ENCODE measurements at places on chromosomes 12 and 14.

DNA sequence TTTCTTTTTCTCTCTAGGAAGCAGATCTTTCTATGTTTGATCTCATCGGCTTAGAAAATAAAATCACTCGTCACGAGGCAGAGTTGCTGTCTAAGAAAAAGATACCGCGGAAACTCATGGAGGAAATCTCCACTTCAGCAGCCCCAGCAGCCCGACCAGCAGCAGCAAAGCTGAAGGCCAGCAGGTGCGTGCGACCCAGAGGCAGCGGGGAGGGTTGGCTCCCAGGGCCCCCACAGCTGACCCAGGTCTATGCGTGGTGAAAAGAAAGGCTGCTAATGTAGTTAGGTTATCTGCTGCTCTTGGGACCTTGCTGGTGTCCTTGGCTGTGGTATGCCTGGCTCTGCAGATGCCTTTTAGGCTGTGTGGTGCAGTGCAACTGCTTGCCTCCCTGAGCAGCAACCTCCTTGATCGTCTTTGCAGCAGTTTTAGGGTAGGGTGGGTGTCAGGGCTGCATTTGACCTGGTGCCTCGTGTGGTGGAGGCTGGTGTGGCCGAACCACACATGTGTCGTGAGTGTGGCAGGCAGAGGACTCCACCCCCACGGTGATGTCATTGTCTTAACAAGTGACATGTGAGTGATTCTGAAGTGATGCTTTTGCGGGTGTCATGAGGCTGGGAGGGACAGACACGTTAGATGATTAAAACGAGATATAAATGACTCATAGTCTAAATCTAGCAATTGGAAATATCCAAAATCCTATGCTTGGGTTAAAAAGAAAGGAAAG lies 68.6 kb downstream of the EP400 start:
- no peak for DNase-seq

DNA sequence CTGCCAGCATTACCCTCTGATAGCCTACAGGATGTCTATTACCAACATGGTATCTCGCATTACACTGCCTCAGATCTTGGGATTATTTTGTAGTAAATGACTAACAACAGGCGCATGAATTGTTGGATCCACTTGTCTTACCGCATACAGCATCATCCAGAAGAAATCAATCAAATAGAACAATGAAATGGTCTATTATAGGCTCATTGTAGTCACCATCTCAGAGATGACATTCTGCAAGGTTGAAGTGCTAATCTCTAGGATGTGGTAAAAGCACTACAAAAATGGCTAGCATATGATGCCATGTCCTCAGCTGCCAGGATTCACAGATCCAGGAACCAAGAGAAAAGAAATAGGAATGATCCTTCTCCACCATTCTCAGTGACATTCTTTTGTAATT lies 52.0 kb downstream of the WASHC3 start:
- no peak for DNase-seq

DNA sequence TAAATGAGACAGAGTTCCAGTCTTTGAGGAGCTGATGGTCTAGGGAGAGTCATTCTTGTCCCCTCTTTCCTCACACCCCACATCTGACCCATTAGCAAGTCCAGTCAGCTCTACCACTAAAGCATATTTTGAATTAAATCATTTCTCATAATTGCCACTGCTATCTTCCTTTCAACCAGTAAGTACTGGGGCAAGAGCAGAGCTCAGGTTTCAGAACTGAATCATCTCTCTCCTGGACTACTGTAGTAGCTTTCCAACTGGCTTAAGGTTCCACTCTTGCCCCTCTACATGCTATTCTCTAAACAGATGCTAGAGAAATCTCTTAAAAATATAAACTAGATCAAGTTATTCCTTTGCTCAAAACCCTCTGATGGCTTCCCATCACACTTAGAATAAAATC lies 218.3 kb downstream of the TTC6 start:
- no peak for DNase-seq

DNA sequence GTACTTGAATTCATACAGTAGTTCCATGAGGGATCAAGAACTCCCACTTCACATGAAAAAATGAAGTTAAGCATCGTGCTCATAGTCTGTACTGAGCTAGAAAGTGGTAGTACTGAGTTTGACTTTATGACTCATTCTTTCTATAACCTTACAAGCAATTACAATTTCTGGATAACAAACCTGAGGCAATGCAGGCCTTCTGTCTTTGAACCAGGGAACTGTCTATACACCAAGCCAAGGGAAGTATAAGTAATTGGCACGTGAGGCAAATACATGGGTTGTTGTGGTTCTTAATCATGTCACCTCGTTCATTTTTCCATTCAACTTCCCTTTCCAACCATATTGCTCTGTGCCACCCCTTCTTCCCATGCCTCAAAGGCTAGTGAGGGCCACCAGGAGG lies 16.8 kb downstream of the GNS start:
- no peak for DNase-seq

GRCh38 chr12:122499991-122500684 lies 594 bp downstream of the ZCCHC8 start:
- DNase-seq = no peak

GRCh38 chr12:56947633-56948456 lies 9.6 kb downstream of the RDH16 start:
- DNase-seq = no peak

DNA sequence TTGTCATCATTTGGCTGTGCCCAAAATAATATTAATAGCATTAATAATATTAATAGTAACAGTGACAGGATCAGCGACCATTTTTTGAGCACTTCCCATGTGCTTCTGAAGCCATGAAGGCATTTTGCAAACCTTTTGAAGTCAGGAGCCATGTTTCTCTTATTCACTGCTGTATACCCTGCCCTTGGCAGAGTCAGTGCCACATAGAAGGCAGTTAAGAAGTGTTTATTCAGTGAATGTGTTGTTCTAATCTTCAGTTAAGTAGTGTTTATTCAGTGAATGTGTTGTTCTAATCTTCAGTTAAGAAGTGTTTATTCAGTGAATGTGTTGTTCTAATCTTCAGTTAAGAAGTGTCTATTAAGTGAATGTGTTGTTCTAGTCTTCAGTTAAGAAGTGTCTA lies 319.7 kb upstream of the NAV3 start:
- DNase-seq = no peak

All from BJ (cell line).